Activated T-cell treated with anti-CD3 and anti-CD28 coated beads, Interleukin-2, amount 50 U/mL, for 72 hours (primary cell): ENCODE measurements at places on chromosomes 3 and 15. TPM values are rescaled to one million over a fixed set of nuclear protein-coding genes. Genes with fewer than 3 reads are reported as not detected.
A peak's percentile ranks its signal among the peaks of the same experiment; 100 is the strongest.

GRCh38 chr3:141738891-141739363 is 829 bp downstream of the RNF7 start:
- peaks cover 52% of the 10 kb centered on the region for H3K4me1 ChIP-seq
- H3K4me3 ChIP-seq = peak overlapping the region; percentile 97
- peak overlapping the region; percentile 100 for H3K27ac ChIP-seq
- H3K36me3 ChIP-seq = peaks cover 5% of the 10 kb centered on the region
- no peaks in the 10 kb centered on the region for H3K27me3 ChIP-seq
- DNase-seq = peak; percentile 29

- peak overlapping the region; percentile 93 for H3K27ac ChIP-seq
- H3K27me3 ChIP-seq = no peaks in the 10 kb centered on the region
- peaks cover 82% of the 10 kb centered on the region for H3K4me1 ChIP-seq
- peak; percentile 63 for DNase-seq
Observed at GRCh38 chr3:33061782-33062181, 35.2 kb downstream of the GLB1 start.

DNA sequence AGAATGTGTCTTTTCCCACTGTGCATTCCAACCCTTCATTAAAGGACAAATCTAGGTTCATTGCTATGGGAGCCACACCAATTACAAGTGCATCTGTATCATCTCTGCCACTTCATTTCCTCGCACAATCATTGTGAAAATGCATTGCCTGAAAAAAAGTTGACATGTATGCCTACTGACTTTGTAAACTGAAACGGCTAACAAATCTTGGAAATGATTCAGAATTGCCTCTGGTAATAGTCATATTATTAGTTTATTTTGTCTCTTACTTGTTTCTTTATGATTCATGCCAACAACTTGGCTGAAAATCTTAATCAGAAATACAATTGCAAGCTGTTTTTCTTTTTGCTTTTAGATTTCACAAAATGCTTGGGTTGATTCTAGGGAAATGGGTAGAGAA is 497.1 kb downstream of the ZIC1 start:
- no peak for DNase-seq
- H3K27ac ChIP-seq = no peak overlapping the region
- H3K27me3 ChIP-seq = no peaks in the 10 kb centered on the region
- H3K4me3 ChIP-seq = no peak overlapping the region

GRCh38 chr3:196502775-196503195 is 783 bp downstream of the RNF168 start:
- peak overlapping the region; percentile 95 for H3K27ac ChIP-seq
- no peaks in the 10 kb centered on the region for H3K27me3 ChIP-seq

- no peak overlapping the region for H3K4me3 ChIP-seq
- no peaks in the 10 kb centered on the region for H3K36me3 ChIP-seq
- H3K4me1 ChIP-seq = no peaks in the 10 kb centered on the region
- H3K27ac ChIP-seq = no peak overlapping the region
- H3K27me3 ChIP-seq = no peaks in the 10 kb centered on the region
Observed at GRCh38 chr3:127870156-127870555, 44.9 kb upstream of the KBTBD12 start.

DNA sequence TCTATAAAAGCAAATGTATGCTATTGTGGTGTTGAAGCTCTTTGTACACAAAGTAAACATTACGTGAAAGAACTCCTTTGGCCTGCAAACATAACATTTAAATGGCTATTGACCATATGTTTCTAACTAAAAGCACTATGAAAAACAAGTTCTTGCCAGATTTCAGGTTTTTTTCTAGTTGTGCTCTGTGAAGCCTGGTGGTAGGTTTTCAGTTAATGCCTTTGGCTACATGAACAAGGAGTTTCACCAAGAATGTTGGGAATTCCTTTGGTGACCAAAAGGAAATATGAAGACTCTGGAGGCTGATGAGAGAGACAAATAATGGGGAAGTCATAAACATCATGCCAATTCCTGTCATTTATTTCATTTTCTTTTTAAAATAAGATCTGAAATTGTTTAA is 66.0 kb downstream of the RBMS3 start:
- H3K27ac ChIP-seq = no peak overlapping the region
- no peaks in the 10 kb centered on the region for H3K4me1 ChIP-seq
- H3K27me3 ChIP-seq = no peaks in the 10 kb centered on the region
- no peak overlapping the region for H3K4me3 ChIP-seq
- DNase-seq = no peak

- no peaks in the 10 kb centered on the region for H3K36me3 ChIP-seq
- H3K4me3 ChIP-seq = no peak overlapping the region
- no peak for DNase-seq
- H3K27ac ChIP-seq = no peak overlapping the region
Observed at GRCh38 chr15:84946772-84947489, 34.7 kb upstream of the PDE8A start.

The EBLN2 gene
- 7.4 TPM for total RNA-seq

The AADACL2 gene
- total RNA-seq = not detected

The DIPK2A gene
- 10.4 TPM for total RNA-seq

The GPR149 gene
- total RNA-seq = not detected

The SLC15A2 gene
- total RNA-seq = 2.4 TPM

The COL6A5 gene
- total RNA-seq = not detected
